ENCODE measurements at places on chromosomes 11 and 22.
A peak's percentile ranks its signal among the peaks of the same experiment; 100 is the strongest.

DNA sequence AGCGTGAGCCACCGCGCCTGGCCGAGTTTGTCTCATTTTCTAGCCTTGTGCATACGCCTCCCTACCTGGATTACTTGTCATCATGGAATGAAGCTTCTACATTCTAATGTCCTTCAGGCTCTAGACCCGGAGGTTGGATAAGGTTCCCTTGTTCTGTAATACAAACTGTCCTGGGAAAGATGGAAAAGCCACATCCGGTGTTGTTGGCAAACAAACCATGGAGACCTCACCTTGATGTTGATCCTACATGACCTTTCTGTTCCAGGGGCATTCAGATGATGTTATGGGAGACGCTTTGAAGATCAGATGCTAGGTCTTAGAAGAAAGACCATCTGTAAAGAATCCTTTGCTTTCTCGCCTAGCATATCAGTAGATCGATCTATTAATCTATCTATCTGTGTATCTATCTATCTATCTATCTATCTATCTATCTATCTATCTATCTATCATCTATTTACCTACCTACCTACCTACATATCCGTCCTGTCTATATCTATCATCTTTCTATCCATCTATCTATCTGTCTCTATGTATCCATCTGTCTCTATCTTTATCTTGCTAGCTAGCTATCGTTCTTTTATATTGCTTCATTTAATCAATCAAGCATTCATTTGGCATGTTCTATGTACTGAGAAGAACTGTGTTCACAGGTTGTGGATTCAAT lies 46.3 kb upstream of the GRK3 start:
- DNase-seq, result no peak

- DNase-seq, result no peak
These were observed 5.2 kb downstream of the SLC15A3 start for GRCh38 chr11:60946601-60947264.

DNA sequence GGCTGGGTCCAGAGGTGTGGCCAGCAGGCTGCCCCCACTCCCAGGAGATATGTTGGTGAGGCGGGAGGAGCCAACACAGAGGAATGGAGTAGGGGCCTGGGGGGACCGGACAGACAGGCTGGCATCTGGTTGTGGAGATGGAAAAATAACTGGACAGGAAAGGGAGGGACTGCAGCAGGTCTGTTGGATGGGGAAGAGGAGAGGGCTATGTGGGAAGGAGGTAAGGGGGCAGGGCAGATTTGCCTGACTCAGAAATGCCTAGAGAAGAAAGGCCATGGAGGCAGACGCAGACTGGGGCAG lies 160.4 kb downstream of the TRIM29 start:
- DNase-seq, result no peak

GRCh38 chr22:43824724-43825420 lies 12.8 kb upstream of the EFCAB6 start:
- DNase-seq, result no peak

DNA sequence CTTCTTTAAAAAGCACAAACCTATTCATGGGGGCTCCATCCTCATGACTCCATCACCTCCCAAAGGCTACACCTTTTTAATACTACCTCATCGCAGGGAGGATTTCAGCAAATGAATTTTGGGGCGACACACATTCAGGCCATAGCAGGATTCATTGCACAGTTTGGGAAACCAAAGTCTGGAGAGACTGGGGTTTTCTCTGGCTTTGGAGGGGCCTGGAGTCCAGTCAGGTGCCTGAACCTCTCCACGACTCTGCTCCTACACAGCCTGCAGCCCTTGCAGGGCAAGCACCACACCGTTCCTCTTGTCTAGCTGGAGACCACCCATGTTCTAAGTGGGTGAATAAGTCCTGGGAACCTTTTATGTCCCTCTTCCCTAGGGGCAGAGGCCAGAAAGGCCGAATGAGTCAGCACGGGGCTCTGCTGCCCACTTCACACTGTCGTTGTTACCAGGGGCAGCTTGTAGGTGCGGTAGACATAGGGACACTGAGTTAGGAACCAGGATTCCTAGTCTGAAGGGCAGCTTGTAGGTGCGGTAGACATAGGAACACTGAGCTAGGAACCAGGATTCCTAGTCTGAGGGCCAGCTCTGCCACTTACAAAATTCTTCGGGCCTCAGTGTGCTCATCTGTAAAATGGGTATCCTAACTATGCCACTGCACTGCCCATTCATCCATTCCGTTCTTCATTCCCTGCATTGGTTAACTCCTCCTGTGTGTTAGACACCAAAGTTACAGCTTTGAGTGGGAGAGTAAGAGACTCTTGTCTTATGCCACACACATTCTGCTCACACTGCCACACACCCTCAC lies 251.7 kb upstream of the B3GAT1 start:
- no peak for DNase-seq

DNA sequence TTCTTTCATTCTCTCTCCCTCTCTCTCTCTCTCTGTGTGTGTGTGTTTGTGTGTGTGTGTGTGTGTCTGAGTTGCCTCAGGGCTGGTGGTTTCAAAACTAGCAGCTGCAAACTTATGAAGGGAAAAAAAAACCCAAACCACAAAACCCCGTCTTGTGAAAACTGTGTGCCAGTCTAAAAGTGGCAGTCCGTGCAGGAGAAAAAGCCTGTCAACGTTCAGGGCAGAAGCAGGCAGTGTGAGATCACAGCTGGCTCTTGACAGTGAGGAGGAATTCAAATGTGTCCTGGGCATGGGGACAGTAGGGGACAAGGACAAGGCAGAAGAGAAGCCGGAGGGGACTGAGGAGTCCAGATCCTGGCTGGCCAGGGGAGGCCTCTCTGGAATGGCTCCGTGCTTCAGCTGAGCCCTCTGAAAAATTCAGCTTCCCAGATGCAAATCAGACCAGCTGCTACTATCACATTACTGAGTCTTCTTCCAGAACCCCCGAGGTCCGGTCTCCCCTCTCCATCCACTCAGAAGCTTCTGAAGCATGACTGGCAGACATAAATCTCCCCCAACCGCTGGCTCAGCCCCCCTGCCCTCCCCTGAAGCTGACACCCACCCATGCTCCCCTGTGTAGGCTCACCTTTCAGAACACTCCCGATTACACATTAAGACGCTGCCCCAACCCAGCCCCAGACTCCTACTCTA lies 31.9 kb downstream of the FLI1 start:
- peak; percentile 99 for DNase-seq

GRCh38 chr11:61472282-61472681 lies 36.3 kb upstream of the LRRC10B start:
- no peak for DNase-seq

- DNase-seq, result no peak
These were observed 89.7 kb upstream of the SHANK2 start for GRCh38 chr11:71342116-71342515.

- DNase-seq, result no peak
These were observed 22.4 kb upstream of the MYH9 start for GRCh38 chr22:36409911-36410756.

DNA sequence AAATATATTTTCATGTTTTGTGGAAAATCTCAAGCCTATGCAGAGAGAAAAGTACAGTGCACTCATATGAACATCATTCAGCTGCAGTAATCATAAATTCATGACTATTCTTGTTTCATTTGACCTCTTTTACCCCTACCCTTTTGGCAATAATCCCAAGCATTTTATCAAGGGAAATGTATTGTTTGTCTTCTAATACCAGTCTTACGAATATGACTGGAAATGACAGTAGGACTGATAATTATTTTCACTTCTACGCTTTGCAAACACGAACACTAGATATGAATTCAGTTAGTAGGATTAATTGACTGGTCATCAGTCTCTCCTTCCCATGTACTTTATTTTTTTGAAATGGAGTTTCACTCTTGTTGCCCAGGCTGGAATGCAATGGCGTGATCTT lies 90.3 kb downstream of the MTMR3 start:
- no peak for DNase-seq

DNA sequence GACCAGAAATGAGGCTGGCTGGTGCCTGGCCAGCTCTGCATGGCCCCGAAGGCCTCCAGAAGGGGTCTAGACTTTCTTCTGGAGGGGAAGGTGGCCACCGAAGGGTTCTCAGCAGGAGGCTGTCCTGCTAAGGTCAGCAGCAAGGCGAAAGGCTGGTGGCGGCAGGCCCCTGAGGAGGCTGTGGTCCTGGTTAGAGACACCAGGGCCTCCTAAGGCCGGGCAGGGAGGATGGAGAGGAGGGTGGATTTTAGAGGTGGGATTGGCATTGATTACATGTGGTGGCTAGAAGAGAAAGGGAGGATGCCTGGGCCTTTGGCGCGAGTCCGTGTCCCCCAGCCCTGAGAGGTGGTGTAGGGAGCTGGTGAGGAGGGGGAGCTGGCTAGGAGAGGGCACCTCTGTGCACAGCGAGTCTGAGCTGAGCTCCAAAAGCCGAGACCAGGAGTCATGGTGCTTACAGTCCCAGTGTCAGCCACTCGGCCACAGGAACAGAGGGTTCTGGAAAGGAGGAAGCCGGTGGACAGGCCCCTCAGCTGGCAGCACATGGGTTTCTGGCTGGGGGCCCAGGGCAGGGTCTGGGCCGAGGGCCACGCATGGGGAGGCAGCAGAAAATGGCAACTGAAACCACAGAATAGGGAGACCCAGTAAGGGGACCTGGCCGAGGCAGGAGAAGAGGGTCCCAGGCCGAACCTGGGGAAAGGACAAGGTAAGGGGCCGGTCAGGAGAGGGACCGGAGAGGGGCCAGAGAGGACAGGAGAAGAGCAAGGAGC lies 2.5 kb downstream of the FERMT3 start:
- DNase-seq, result no peak

- no peak for DNase-seq
These were observed 18.0 kb downstream of the PPP2R1B start for GRCh38 chr11:111748035-111748804.

DNA sequence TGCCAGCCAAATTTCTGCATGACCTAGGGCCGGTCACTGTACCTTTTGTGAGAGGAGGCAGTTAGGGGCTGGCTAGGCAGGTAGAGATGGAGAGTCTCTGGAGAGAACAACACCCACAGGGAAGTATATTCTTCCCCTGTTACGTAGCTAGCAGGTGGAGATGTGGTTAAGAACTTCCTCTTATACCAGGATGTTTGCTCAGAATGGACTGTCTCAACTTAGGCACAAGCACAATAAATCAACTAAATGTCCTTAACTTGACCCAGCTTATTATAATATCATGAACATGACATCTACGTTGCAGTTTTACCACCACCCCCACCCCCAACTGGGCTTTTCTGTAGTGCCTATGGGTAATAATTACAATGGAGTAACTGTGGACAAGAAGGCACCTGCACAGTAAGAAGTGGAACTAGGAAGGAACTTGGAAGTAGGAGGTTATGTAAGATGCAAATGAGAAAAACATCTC lies 60.7 kb upstream of the MPEG1 start:
- no peak for DNase-seq
